Temporal lobe (tissue), 4 donors: ENCODE measurements at places on chromosomes 4 and X. TPM values are rescaled to one million over a fixed set of nuclear protein-coding genes. Genes with fewer than 3 reads are reported as not detected.

The TMPRSS11D gene
- not detected for total RNA-seq

The TFE3 gene
- 8.9 TPM for total RNA-seq

The UGT2B11 gene
- total RNA-seq = under 0.01 TPM

The PRSS12 gene
- 43.3 TPM for total RNA-seq

The RAP2C gene
- total RNA-seq = 12.8 TPM

The EVC2 gene
- 1.2 TPM for total RNA-seq

The CTPS2 gene
- total RNA-seq = 22.4 TPM

The IL13RA2 gene
- 3.9 TPM for total RNA-seq

The UGT2B10 gene
- not detected for total RNA-seq

The ETNPPL gene
- 0.98 TPM for total RNA-seq

The CTSO gene
- total RNA-seq = 5.7 TPM

The XAGE2 gene
- total RNA-seq = not detected

The PNMA6F gene
- total RNA-seq = 0.49 TPM

The RHOXF1 gene
- total RNA-seq = not detected

The GUCY1A1 gene
- total RNA-seq = 109 TPM

The GIMD1 gene
- not detected for total RNA-seq

The PUDP gene
- 7.9 TPM for total RNA-seq

The CT45A3 gene
- total RNA-seq = not detected

The GAGE13 gene
- not detected for total RNA-seq

The MAGEH1 gene
- total RNA-seq = 103 TPM

The DNAAF6 gene
- total RNA-seq = not detected

The MGAT4D gene
- not detected for total RNA-seq

The GYG2 gene
- 6.1 TPM for total RNA-seq

The RPS6KA6 gene
- total RNA-seq = 18.2 TPM

The KLF8 gene
- total RNA-seq = 19.4 TPM

The ANKRD37 gene
- 11.8 TPM for total RNA-seq
